Forelimb muscle (tissue), 1 donor: ENCODE measurements at places on chromosomes 13 and 19.

GRCh38 chr13:67283637-67284036 lies 53.5 kb upstream of the PCDH9 start:
- DNase-seq, result no peak

DNA sequence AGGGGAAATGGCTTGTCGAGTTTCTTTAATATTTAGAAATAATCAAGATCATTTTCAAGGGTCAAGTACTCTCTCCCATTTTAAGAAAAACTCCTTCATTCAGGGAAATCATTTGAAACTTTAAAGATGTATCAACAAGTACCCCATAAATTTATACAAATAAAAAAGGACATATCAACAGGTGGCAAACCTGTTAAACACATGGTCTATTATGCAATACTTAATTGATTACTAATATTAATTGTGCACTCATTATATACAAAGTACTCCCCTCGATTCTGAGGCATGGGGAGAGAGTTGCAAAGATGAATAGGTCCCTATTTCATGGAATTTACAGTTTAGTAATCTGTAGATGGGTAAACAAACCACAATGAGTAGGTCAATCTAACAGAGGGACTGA lies 2.1 kb upstream of the LRCH1 start:
- DNase-seq, result no peak

DNA sequence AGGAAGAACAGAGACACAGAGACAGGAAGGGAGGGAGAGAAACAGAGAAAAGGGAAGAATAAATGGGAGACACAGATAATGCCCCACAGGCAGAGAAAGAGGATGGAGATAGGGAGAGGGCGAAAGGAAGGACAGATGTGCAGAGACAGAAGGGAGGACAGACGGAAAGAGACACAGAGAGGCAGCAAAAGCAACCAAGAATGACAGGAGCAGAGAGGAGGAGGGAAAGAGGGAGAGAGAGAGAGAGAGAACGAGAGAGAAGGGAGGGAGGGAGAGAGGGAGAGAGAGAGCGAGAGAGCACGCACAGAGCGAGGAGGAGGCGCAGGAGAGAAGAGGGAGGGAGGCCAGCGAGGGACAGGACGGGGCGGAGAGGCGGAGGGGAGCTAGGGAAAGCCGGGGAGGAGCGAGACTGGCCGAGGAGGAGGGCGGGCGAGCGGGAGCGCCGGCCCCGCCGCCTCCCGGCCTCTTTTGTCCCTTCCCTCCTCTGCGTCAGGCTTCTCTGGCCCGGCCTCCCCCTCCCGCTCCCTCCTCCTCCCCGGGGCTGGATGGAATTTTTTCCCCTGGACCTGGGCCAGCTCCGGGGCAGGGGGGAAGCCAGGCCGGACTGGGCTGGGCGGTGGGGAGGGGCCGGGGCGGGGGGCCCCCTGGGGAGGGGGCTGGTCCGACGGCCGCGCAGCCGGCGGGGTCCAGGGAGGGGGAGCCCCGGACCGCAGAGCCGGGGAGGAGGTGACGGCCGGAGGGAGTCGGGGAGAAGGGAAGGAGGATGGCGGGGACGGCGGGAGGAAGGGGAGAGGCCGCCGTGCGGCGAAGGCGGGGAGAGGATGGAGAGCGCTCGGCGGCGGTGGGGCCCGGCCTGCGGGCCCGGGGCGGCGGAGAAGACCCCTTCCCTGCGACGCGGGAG lies 4.2 kb upstream of the SPACA6 start:
- DNase-seq, result peak; percentile 89

GRCh38 chr19:46878613-46879375 lies 18.0 kb downstream of the ARHGAP35 start:
- no peak for DNase-seq

DNA sequence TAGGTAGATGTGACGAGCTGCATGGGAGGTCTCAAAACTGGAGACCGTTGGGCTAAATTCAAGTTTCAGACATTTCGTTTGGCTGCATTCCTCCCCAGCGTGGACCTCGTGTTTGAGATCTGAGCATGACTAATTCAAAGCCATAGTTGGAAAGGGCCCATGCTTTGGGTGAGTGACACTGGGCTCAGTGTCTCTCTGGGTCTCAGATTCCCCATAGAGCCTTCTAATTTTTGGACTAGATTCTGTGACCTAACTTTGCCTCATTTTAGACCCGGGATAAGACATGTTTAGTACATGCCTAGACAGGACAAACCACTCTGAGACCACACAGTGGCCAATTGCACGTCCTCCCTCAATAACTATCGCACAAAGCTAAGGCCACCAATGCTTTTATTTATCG lies 16.6 kb downstream of the CKM start:
- no peak for DNase-seq
